Upper lobe of left lung (tissue), 6 donors: ENCODE measurements at places on chromosomes 6 and 20.
A peak's percentile ranks its signal among the peaks of the same experiment; 100 is the strongest.

DNA sequence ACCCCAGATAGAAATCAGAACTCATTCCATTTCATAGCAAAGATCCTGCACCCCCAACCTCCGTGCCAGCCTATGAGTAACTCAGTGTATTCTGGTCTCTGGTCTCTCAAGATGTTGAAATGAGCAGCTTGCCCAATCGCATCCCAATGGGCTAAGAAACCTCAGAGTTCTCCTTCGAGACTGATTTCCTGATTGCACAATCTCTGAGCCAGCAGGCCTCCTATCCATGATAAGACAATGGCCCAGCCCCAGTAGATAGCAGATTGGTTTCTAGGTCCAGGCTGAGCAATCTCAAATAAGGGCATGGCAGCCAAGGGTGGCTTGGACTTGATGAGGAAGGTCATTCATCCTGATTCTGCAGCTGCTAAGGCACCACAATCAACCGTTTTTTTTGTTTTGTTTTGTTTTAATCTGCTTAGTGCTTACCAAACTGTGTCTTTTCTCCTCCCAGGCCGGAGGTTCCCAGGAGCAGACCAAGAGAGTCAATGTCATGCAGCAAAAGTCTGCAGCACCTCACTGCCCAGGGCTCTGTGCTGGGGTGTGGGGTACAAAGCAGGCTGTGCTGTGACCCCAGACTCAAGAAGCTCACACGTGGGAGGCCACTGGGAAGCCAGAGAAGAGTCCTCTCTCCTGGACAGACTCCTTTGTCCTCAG, 125.1 kb upstream of the NXT1 start:
- DNase-seq, result peak; percentile 87

DNA sequence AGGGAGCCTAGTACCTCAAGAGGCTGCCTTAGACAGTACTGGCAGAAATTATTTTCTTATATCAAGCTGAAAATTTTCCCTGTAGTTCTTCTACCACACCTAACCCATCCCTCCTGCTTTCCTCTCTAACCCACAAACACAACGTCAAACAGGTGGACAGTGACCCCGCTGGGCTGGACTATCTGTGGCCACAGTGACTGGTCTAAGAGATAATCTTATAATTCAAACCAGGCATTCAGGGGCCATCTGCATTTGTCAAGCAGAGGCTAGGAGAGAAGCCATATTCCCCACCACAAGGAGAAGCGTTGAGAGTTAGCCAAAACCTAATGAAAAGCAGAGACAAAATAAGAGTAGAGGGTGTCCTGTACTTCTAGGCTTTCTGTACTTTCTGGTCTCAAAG, 8.2 kb downstream of the HDDC2 start:
- no peak for DNase-seq

- DNase-seq, result no peak
Measured at GRCh38 chr6:125814481-125814880, 23.7 kb downstream of the NCOA7 start.

DNA sequence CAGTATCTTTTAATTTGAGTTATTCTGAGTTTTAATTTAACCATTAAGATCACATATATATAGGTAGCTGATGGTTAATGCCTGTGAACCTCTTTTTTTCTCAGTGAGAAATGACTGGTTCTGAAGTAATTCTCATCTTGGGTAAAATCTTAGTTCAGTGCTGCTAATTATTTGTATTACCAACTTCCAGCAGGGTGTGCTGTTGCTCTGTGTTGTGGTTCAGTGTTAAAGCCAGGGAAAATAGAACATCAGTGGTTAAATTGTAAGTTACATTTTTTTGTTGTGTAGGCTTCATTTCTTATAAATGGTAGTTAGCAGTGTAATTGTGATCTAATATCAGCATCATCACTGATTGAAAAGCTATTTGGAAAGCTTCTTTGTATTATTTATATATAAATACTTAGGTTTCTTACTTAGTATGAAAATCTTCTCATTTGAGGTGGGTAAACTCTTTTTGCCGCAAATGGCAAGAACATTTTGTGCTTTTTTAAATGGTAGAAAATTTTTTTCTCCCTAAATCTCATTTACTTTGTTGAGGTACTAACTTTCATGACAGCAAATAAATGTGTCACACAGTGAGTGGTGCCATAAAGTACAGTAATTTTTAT, 43.7 kb downstream of the CDC5L start:
- DNase-seq, result no peak

- DNase-seq, result no peak
Measured at GRCh38 chr6:120686492-120686891, 647.8 kb downstream of the TBC1D32 start.
